ENCODE measurements at places on chromosomes 2 and 18.

DNA sequence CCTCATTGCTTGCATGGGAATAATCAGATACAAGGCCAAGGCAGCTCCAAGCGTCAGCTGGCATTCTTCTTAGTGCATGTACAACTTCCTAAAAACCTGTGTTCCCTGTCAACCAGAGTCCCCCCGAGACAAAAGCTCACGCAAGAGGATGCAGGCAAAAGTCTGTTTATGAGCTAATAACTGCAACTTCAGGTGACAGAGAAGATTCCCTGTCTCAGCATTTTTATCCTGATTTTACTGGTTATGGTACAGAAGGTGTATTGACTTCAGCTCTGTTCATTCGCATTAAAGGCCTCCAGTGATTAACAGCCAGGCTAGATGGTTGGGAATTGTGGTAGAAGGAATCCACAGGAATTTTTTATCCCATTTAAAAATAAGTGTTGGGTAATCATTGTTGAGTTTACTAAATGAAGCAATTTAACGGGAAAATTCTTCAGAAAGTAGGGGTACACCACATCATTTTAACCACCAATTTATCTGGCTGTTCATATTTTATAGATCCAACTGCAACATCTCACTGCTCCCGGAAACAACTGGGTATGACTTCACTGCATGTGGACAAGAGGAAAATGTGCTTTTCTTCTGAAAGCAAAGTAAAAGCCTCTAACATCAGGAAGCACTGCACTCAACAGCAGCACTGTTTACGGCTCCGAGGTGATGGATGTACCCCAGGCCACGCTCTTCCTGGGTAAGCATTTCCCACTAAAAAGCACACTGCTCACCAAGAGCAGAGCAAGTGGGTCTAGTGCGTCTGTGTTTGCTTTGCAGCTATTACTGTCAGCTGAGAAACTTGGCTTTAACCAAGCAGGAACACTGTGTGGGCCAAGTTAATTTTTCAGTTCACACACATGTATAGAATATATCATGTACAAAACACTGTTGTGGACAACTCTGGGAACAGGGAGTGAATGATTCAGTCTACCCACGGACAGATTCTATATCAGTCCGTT, 31.9 kb downstream of the CCBE1 start:
- no peaks in the 10 kb centered on the region for H3K4me1 ChIP-seq
- no peak overlapping the region for H3K27ac ChIP-seq

GRCh38 chr18:24567199-24567598, 106.8 kb downstream of the HRH4 start:
- H3K4me1 ChIP-seq: no peaks in the 10 kb centered on the region
- no peak overlapping the region for H3K4me3 ChIP-seq
- H3K36me3 ChIP-seq: no peaks in the 10 kb centered on the region
- peaks cover 2% of the 10 kb centered on the region for H3K27me3 ChIP-seq

DNA sequence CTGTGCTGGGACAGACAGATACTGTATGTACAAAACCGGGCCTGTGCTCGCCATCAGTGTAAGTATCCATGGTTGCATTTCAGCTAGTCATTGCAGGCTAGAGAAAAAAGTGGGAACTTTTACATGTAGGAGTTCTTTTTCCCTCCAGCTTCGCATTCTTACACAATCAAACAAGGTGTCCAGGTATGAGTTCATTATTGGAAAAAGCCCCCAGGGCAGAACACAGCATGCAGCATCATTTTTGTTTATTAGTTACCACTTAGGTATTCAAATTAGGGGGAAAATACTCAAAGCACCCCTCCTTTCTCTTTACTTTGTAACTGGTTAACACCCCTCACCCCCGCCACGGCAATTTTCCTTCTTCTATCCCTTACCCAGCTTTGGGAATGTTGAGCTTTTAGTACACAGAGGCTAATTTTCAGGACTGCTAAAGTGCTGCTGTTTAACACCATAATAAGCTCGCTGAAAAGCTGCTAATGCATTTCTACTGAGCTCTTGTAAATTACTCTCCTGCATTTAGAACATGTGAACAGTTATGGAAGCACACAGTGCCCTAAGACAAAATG, 13.6 kb downstream of the UPP2 start:
- no peak overlapping the region for H3K4me3 ChIP-seq
- no peak for DNase-seq
- H3K36me3 ChIP-seq: no peaks in the 10 kb centered on the region
- H3K4me1 ChIP-seq: no peaks in the 10 kb centered on the region
- peaks cover 3% of the 10 kb centered on the region for H3K27me3 ChIP-seq

GRCh38 chr2:106307860-106308259, 113.8 kb upstream of the UXS1 start:
- no peak overlapping the region for H3K27ac ChIP-seq
- H3K4me1 ChIP-seq: no peaks in the 10 kb centered on the region
- no peaks in the 10 kb centered on the region for H3K36me3 ChIP-seq
- no peak overlapping the region for H3K4me3 ChIP-seq
- H3K27me3 ChIP-seq: no peaks in the 10 kb centered on the region

DNA sequence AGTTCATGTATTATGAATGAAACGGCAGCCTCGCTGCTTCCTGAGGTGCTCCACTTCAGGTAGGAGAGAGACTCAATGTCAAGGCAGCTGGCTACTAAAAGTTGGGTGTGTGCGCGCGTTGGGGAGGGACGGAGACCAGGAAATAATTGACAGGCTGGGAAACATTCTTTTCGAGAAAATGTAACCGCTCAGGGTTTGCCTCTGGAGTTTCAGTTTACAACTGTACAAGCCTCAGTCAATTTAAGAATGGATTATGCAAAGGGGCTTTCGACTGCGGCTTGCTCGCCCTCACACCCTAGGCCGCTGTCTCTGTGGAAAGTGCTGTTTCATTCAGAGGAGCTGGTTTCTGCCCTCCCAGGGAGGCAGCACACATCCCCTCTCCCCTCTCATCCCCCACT, 4.4 kb upstream of the SPRED2 start:
- H3K27ac ChIP-seq: peak overlapping the region; percentile 51
- peaks cover 38% of the 10 kb centered on the region for H3K27me3 ChIP-seq
- peak; percentile 80 for DNase-seq
- H3K4me3 ChIP-seq: peak overlapping the region; percentile 82
- peaks cover 13% of the 10 kb centered on the region for H3K4me1 ChIP-seq

DNA sequence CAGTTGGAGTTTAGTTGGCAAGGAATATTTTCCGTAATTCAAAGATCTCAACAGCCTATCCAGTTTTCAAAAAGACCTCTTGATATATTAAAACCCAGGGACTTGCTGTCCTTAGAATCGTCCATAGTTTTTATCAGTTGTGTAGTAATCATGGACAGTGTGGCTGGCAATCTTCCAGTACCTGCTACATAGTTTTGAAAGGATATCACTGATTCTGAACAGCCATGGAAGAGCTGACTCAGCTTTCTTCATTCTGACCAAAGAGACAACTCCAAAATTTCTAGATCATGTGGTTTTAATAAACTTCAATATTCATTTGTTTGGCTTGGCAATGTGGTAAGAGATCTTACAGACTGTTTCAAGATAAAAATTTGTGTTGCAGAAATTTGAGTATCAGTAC, 616.7 kb downstream of the TDRD15 start:
- H3K36me3 ChIP-seq: no peaks in the 10 kb centered on the region
- H3K4me1 ChIP-seq: no peaks in the 10 kb centered on the region
- H3K27me3 ChIP-seq: no peaks in the 10 kb centered on the region
- DNase-seq: no peak
- H3K4me3 ChIP-seq: no peak overlapping the region

DNA sequence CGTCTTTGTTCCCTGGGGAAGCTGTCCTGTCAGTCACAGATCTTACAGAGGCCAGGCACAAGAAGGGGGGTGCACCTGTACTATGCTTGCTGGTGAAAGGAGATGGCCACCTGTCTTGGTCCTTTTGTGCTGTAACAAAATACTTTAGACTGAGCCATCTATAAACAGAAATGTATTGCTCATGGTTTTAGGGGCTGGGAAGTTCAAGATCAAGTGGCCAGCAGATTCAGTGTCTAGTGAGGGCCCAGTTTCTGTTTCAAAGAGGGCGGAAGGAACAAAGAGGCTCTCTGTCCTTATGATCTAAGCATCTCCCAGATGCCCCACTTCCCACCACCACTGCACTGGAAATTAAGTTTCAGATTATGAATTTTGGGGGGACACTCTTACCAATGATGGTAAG, 35.5 kb upstream of the RPL37A start:
- no peaks in the 10 kb centered on the region for H3K27me3 ChIP-seq
- DNase-seq: no peak
- H3K4me3 ChIP-seq: no peak overlapping the region
- peaks cover 14% of the 10 kb centered on the region for H3K36me3 ChIP-seq
- H3K4me1 ChIP-seq: no peaks in the 10 kb centered on the region

DNA sequence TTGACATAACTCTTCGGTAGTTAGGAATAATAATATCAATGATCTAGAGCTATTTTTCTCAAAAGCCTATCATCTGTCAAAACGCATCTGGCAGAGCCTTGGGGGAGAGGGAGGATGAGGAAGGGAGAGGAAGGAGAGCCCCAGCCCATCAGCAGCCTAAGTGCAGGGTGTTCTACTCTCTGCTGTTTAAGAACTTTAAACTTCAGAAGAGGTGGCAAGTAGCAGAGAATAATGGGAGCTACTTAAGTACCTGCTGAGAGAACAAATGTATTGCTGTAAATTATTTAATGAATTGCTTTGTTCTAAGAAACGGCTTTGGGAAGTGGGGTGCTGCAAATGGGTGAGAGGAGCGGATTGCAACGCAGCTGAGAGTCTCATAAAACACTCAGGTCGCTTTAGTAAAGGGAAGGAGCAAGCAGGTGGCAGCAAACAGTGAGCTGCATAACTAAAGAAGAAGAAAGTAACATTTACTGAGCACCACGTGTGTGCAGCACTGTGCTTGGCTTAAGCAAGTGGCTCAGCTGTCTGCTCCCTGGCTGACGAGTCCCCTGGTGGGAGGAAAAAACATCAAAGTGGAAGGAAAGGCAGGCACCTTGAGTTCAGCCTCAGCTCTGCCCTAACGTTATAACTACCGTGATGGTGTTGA, 26.3 kb upstream of the SH3RF3 start:
- no peak overlapping the region for H3K27ac ChIP-seq
- H3K4me3 ChIP-seq: no peak overlapping the region
- H3K4me1 ChIP-seq: peaks cover 8% of the 10 kb centered on the region
- peaks cover 2% of the 10 kb centered on the region for H3K27me3 ChIP-seq
- no peaks in the 10 kb centered on the region for H3K36me3 ChIP-seq

- H3K4me1 ChIP-seq: no peaks in the 10 kb centered on the region
- no peak overlapping the region for H3K4me3 ChIP-seq
- H3K27ac ChIP-seq: no peak overlapping the region
- H3K27me3 ChIP-seq: no peaks in the 10 kb centered on the region
- H3K36me3 ChIP-seq: peaks cover 19% of the 10 kb centered on the region
These were observed 40.7 kb upstream of the C2orf66 start for GRCh38 chr2:196849895-196850294.

DNA sequence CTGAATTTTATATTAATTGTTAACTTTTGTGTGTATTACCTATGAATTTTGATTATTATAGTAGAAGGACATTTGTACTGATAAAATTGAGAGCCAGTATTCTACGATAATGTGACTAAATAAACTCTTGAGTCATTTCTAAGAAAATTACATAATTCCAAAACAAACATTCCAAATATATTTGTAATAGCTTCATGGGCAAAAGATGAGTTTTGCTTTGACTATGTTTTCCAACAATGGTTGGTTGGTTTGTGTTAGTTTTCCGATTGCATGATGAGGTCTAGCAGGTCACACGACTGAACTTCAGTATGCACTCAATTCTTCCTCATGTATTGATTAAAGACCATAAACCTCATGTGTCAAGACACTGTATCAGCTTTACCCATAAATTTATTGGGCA, 71.7 kb upstream of the WDR75 start:
- no peak overlapping the region for H3K27ac ChIP-seq
- no peaks in the 10 kb centered on the region for H3K36me3 ChIP-seq
- H3K4me3 ChIP-seq: no peak overlapping the region
- no peak for DNase-seq
- peaks cover 6% of the 10 kb centered on the region for H3K4me1 ChIP-seq

GRCh38 chr2:124804014-124804940, 779.2 kb downstream of the CNTNAP5 start:
- no peak for DNase-seq
- no peak overlapping the region for H3K27ac ChIP-seq
- H3K4me1 ChIP-seq: no peaks in the 10 kb centered on the region
- no peak overlapping the region for H3K4me3 ChIP-seq
- H3K36me3 ChIP-seq: no peaks in the 10 kb centered on the region

- no peak overlapping the region for H3K27ac ChIP-seq
- peaks cover 5% of the 10 kb centered on the region for H3K4me1 ChIP-seq
- no peaks in the 10 kb centered on the region for H3K27me3 ChIP-seq
- no peak for DNase-seq
- peaks cover 25% of the 10 kb centered on the region for H3K36me3 ChIP-seq
These were observed 217.6 kb downstream of the HDAC4 start for GRCh38 chr2:239182981-239183791.

- no peak overlapping the region for H3K4me3 ChIP-seq
- H3K27me3 ChIP-seq: peaks cover 3% of the 10 kb centered on the region
- H3K4me1 ChIP-seq: no peaks in the 10 kb centered on the region
These were observed 115.6 kb downstream of the AP1S3 start for GRCh38 chr2:223721746-223722145.

- no peaks in the 10 kb centered on the region for H3K27me3 ChIP-seq
- no peak overlapping the region for H3K27ac ChIP-seq
- H3K4me3 ChIP-seq: no peak overlapping the region
- H3K4me1 ChIP-seq: no peaks in the 10 kb centered on the region
These were observed 27.1 kb downstream of the RALB start for GRCh38 chr2:120279708-120280107.

DNA sequence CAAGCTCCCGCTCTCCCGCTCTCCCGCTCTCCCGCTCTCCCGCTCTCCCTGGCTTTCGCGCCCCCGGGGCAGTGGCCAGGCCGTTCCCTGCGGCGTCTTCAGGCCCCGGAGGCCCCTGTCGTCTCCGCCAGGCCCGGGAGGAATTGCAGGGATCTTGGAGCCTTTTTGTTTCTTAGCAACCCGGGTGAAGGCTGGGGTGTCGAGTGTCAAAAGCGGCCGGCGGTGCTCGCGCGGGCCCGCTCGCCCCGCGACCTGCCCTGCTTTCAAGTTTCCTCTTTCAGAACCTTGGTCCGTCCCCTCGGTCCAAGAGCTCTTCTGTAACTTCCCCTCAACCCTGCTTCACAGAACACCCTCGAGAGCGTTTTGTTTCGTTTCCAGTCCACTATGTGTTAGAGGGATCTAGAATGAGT, 1.4 kb downstream of the RNF138 start:
- H3K4me1 ChIP-seq: peaks cover 42% of the 10 kb centered on the region
- H3K4me3 ChIP-seq: peak overlapping the region; percentile 97
- peak; percentile 48 for DNase-seq

DNA sequence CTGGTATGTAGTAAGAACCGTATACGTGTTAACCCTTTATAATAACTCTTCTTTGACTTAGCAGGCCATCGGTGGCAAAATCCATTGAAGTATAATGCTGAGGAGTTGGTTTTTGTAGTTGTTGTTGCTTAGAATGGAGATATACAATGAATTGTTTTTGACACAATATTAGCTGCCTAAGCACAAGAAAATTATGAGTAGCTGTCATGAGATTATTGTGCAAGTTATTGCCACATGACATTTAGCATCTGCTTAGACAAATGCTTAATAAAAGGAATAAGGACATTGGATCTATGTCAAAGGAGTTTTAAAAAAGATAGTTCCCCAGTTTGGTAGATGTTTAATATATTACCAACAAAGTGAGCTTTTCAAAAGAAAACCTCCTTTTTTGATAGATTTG, 59.9 kb downstream of the ABCB11 start:
- no peak overlapping the region for H3K4me3 ChIP-seq
- DNase-seq: no peak
- H3K27me3 ChIP-seq: no peaks in the 10 kb centered on the region
- H3K36me3 ChIP-seq: no peaks in the 10 kb centered on the region
- H3K4me1 ChIP-seq: peaks cover 2% of the 10 kb centered on the region
- no peak overlapping the region for H3K27ac ChIP-seq
